Tracheal epithelial cell (primary cell): ENCODE measurements at places on chromosomes 6 and 20. TPM values are rescaled to one million over a fixed set of nuclear protein-coding genes. Genes with fewer than 3 reads are reported as not detected.

GJA10 gene
- total RNA-seq = not detected in 2 replicates

OPRL1 gene
- total RNA-seq = under 0.01 and 0.24 TPM in 2 replicates

RAET1G gene
- total RNA-seq = 19.5 and 41.3 TPM in 2 replicates

SPAG4 gene
- total RNA-seq = 10.9 and 16.9 TPM in 2 replicates

XKR7 gene
- under 0.01 TPM in 1 of 2 replicates, not detected in the other for total RNA-seq

LHFPL5 gene
- total RNA-seq = not detected in 2 replicates

TRIM40 gene
- not detected in 2 replicates for total RNA-seq

PRSS16 gene
- 5.5 and 6.7 TPM in 2 replicates for total RNA-seq

BTNL2 gene
- total RNA-seq = not detected in 2 replicates

SLC24A3 gene
- total RNA-seq = under 0.01 and 1.2 TPM in 2 replicates

TPD52L1 gene
- total RNA-seq = 121 and 159 TPM in 2 replicates

CST9L gene
- not detected in 2 replicates for total RNA-seq

C20orf204 gene
- 0.24 and 0.85 TPM in 2 replicates for total RNA-seq

FOXO3 gene
- total RNA-seq = 43.5 and 45.5 TPM in 2 replicates

PSORS1C1 gene
- total RNA-seq = 0.43 and 1.7 TPM in 2 replicates

CTCFL gene
- total RNA-seq = not detected in 2 replicates
